ENCODE measurements at places on chromosomes 5 and 9. TPM values are rescaled to one million over a fixed set of nuclear protein-coding genes. Genes with fewer than 3 reads are reported as not detected.

GRCh38 chr9:100441911-100442361 is 15.0 kb downstream of the MSANTD3 start:
- H3K4me3 ChIP-seq, result no peak overlapping the region
- H3K4me1 ChIP-seq, result no peaks in the 10 kb centered on the region
- H3K36me3 ChIP-seq, result no peaks in the 10 kb centered on the region
- DNase-seq, result peak; percentile 51
- no peak overlapping the region for H3K27ac ChIP-seq

- no peak overlapping the region for H3K4me3 ChIP-seq
- H3K27me3 ChIP-seq, result no peaks in the 10 kb centered on the region
- no peaks in the 10 kb centered on the region for H3K36me3 ChIP-seq
- H3K27ac ChIP-seq, result no peak overlapping the region
Measured at GRCh38 chr5:66849803-66850202, 253.6 kb downstream of the MAST4 start.

DNA sequence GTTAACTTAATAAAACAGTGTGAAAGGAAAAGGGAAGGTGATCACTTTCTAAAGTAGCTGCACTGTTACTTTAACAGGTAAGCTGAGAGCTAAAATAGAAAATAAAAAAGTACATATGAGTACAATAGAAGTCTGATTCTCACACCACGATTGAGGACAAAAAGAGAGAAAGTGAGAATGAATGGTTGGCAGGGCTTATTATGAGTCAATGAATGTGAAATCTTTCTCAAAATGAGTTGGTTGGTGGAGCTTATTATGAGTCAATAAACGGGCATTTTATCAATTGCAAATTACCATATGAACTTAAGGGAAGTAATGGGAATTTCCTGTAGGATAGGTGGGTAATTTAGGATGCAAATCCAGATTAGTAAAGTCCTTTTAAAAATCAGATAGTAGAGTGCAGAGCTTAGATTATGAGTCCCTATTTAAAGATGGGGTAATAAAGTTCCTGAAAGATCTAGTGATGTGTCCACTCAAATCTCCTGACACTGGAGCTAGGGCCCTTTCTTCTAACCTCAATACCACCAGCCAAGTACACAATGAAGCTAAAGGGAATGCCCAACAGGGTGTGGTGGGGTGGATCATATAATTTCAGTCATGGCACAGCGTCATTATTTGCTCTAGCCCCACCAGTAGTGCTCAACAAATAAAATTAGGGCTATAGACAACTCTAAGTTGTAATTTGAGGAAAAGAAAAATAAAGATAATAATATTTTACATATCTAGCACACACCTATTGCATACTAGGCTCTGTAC is 21.1 kb upstream of the TLR4 start:
- no peak for DNase-seq
- no peaks in the 10 kb centered on the region for H3K36me3 ChIP-seq
- H3K4me1 ChIP-seq, result no peaks in the 10 kb centered on the region
- H3K27me3 ChIP-seq, result no peaks in the 10 kb centered on the region

- no peaks in the 10 kb centered on the region for H3K4me1 ChIP-seq
- peaks cover 18% of the 10 kb centered on the region for H3K27me3 ChIP-seq
- peak overlapping the region; percentile 90 for H3K4me3 ChIP-seq
- no peak for DNase-seq
- H3K27ac ChIP-seq, result no peak overlapping the region
Measured at GRCh38 chr5:74639807-74640449, 600 bp downstream of the ENC1 start.

GRCh38 chr5:44891116-44891515 is 82.4 kb downstream of the MRPS30 start:
- DNase-seq, result no peak
- H3K27ac ChIP-seq, result no peak overlapping the region
- no peaks in the 10 kb centered on the region for H3K4me1 ChIP-seq
- H3K36me3 ChIP-seq, result no peaks in the 10 kb centered on the region
- H3K4me3 ChIP-seq, result no peak overlapping the region
- no peaks in the 10 kb centered on the region for H3K27me3 ChIP-seq

DNA sequence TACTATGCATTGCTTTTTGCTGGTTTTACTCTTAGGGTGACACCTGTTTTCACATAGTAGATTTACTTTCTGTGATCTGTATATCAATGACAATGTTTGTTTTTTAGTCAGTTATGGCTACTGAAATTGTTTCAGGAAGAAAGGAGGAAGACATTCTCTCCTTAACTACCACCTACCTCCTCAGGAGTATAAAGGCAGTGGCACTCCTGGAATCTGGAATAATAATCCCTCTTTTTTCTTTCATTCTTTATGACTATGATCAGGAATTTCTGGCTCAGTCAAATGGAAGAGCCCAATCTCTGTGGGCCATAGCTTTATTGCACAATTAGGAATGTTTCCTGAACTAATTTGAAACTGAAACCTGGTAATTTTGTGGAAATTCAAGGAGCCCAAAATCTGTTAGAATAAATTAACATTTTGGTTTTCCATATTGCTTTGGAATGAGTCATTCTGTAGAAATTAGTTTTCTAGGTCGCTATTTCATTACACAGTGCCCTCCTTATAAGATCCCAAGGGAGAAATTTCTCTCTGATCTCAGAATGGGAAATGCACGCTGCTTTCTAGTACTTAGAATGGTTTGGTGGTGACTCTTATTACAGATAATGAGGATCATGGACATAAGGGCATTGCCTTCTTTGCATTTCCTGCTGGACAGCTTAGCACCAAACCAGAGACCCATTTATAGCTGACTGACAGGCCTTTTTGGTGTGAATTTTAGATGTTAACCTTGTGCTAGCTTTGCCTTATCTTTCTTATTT is 95.3 kb upstream of the VLDLR start:
- no peak overlapping the region for H3K27ac ChIP-seq
- peaks cover 2% of the 10 kb centered on the region for H3K36me3 ChIP-seq
- H3K27me3 ChIP-seq, result no peaks in the 10 kb centered on the region
- no peaks in the 10 kb centered on the region for H3K4me1 ChIP-seq

DNA sequence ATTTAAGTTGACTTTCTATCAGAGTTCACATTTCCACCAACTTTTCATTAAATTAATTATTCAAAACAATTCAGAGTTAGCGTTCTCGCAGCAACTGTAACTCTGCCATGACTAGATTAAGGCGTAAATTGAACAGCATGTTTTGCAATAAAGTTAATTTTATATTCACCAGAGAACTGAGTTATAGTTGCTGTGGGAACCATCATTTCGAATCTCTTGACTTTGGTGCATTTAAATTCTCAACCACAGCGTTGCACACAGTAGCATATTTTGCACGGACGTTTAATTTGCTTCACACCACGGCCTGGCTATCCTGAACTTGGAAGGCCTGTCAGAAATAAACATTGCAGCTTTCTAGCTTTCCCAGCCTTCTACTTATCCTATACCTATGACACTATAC is 144.3 kb upstream of the WWC1 start:
- no peaks in the 10 kb centered on the region for H3K27me3 ChIP-seq
- DNase-seq, result no peak
- peaks cover 6% of the 10 kb centered on the region for H3K4me1 ChIP-seq
- H3K27ac ChIP-seq, result no peak overlapping the region
- H3K4me3 ChIP-seq, result no peak overlapping the region

GRCh38 chr9:137236238-137236935 is 4.7 kb upstream of the TUBB4B start:
- H3K27me3 ChIP-seq, result no peaks in the 10 kb centered on the region
- no peak overlapping the region for H3K4me3 ChIP-seq
- peak; percentile 59 for DNase-seq

- H3K36me3 ChIP-seq, result no peaks in the 10 kb centered on the region
- DNase-seq, result no peak
- no peak overlapping the region for H3K27ac ChIP-seq
- H3K4me3 ChIP-seq, result no peak overlapping the region
Measured at GRCh38 chr5:95045181-95045965, 239.5 kb downstream of the MCTP1 start.

- no peaks in the 10 kb centered on the region for H3K27me3 ChIP-seq
- H3K27ac ChIP-seq, result 0 out of 2 replicates have a peak overlapping the region, but pooled peaks have one; percentile 16
- H3K4me1 ChIP-seq, result peaks cover 3% of the 10 kb centered on the region
- no peak for DNase-seq
- no peaks in the 10 kb centered on the region for H3K36me3 ChIP-seq
- H3K4me3 ChIP-seq, result no peak overlapping the region
Measured at GRCh38 chr9:8560560-8561525, 761.3 kb upstream of the DMAC1 start.

- no peaks in the 10 kb centered on the region for H3K36me3 ChIP-seq
- H3K27ac ChIP-seq, result no peak overlapping the region
- H3K27me3 ChIP-seq, result no peaks in the 10 kb centered on the region
- peaks cover 9% of the 10 kb centered on the region for H3K4me1 ChIP-seq
Measured at GRCh38 chr5:156423597-156423996, 96.6 kb downstream of the SGCD start.

DNA sequence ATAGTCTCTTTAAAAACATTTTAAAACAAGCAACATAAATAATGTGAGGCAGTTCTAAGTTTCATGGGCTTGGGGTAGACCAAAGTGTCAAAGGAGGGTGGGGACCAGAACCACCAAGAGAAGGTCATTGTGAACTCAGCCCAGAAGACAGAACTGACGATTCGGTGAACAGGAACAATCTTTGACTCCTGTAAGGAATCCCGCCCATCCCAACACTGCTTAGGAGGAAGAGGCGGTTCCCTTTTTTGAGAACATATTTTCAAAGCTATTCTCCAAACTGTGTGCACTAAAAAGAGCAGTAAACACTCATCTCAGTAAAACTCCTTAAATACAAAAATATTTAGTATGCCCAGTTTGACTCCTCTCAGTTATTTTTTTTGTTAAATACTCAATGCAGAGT is 176.5 kb upstream of the TLE4 start:
- H3K4me3 ChIP-seq, result peak overlapping the region; percentile 46
- H3K27ac ChIP-seq, result no peak overlapping the region
- H3K27me3 ChIP-seq, result no peaks in the 10 kb centered on the region
- H3K4me1 ChIP-seq, result no peaks in the 10 kb centered on the region

DNA sequence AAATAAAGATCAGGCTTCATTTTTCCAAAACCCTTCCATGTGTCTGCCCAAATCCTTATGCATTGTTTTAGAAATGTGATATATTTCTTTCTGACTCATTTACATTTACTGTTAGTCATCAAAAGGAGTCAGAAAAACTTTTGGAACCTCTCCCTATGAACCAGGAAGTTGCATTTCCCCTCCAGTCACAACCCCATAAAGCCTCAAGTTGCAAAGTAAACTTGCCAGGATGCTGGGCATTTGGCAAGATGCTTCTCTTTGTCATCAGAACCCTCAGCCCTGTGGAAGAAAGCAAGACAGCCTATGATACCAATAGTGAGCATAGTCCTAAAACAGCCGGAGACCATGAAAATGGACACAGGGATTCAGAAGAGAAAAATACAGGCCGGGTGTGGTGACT is 84.2 kb downstream of the MUSK start:
- DNase-seq, result no peak
- no peaks in the 10 kb centered on the region for H3K27me3 ChIP-seq
- H3K4me3 ChIP-seq, result no peak overlapping the region
- no peaks in the 10 kb centered on the region for H3K4me1 ChIP-seq

DNA sequence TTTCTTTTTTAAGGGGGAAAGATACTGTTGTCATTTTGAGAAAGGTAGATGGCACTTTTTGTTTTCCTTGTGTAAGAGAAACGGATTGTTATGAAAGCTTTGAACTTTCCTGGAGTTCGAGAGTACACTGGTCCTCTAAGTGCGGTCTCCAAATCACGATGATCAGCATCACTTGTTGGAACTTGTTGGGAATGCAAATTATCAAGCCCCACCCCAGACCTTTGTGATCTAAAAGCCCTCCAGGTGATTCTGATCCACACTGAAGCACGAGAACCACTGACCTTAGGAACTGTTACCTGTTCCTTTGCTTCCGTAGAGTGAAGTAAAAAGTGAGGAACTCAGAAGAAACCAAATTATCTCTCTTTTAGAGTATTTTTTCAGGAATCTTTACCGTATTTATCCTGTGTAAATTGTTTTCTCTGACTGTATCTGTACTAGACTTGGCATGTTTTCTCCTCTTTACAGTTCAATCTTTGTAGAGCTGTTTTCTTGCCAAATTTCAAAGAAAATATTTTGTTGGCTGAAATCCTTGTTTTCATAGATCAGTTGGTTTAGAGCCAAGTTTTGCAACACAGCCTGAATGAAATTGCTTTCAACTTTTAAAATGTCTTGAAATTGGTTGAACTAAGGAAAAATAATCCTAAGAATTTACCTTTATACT is 4.0 kb downstream of the MAT2B start:
- H3K4me1 ChIP-seq, result peaks cover 3% of the 10 kb centered on the region
- DNase-seq, result no peak
- peak overlapping the region; percentile 31 for H3K4me3 ChIP-seq
- H3K27me3 ChIP-seq, result no peaks in the 10 kb centered on the region
- H3K27ac ChIP-seq, result no peak overlapping the region

GRCh38 chr5:124527220-124527991 is 219.0 kb downstream of the ZNF608 start:
- H3K4me3 ChIP-seq, result no peak overlapping the region
- no peak for DNase-seq
- H3K27ac ChIP-seq, result no peak overlapping the region
- H3K36me3 ChIP-seq, result no peaks in the 10 kb centered on the region
- no peaks in the 10 kb centered on the region for H3K4me1 ChIP-seq

- H3K36me3 ChIP-seq, result no peaks in the 10 kb centered on the region
- H3K4me3 ChIP-seq, result no peak overlapping the region
- H3K27ac ChIP-seq, result no peak overlapping the region
Measured at GRCh38 chr5:77129391-77129990, 42.4 kb upstream of the ZBED3 start.

DNA sequence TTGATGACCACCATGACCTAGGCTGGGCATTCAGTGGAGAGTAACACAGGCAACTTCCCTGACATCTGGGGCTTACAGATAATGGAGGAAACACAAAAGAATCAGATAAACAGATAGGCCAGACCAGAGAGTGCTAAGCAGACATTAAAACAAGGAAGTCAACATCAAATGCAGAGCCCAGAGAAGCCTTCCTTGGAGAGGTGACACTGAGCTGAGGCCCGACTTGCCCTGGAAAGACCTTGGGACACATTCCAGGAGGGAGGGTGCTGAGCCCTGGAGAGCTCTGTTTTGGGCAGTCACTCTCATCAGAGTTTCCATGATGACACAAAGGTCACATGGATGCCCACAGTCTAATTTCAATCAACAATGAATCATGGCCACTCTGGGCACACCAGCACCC is 31.9 kb upstream of the C5orf58 start:
- H3K27ac ChIP-seq, result no peak overlapping the region
- no peaks in the 10 kb centered on the region for H3K4me1 ChIP-seq
- no peaks in the 10 kb centered on the region for H3K27me3 ChIP-seq
- H3K36me3 ChIP-seq, result no peaks in the 10 kb centered on the region
- DNase-seq, result no peak

Gene PCDHA5
- 0.76 TPM for total RNA-seq

Gene PCDHB8
- 0.92 TPM for total RNA-seq

Gene SPINK13
- total RNA-seq, result not detected

Gene SIGMAR1
- 86.8 TPM for total RNA-seq

Gene CCDC152
- 10.2 TPM for total RNA-seq

Gene DNM1
- total RNA-seq, result 43.7 TPM

Gene ISCA1
- 39.0 TPM for total RNA-seq

Gene PCDHA6
- 6.5 TPM for total RNA-seq

Gene LHX6
- total RNA-seq, result 1.2 TPM

Gene TEX48
- not detected for total RNA-seq
